ENCODE measurements at places on chromosomes 5 and 9.

- DNase-seq: no peak
Observed at GRCh38 chr5:169970339-169970738, 10.0 kb downstream of the INSYN2B start.

DNA sequence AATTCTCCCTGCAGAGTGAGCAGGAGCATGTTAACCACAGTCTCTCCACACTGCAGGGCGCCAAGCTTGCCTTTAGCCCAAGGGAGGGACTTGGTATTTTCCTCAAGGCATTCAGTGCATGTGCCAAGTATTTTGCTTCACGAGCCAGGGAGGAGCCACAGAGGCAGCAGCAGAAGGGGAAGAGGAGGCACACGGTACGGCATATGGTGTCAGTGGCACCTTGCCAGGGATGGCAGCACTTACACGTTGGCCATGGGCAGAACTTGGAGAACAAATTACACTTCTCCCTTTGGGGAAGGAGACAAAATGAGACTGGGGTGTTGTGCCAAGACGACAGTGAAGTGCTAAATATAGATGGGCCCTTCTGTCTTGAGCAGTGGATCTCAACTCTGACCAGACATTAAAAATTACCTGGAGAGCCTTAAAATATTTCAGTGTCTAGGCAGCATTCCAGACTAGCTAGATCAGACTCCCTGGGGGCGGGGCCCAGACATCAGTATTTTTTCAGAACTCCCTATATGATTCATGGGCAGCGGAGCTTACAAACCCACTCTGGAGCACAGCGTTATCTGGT lies 155.8 kb downstream of the DRD1 start:
- no peak for DNase-seq

DNA sequence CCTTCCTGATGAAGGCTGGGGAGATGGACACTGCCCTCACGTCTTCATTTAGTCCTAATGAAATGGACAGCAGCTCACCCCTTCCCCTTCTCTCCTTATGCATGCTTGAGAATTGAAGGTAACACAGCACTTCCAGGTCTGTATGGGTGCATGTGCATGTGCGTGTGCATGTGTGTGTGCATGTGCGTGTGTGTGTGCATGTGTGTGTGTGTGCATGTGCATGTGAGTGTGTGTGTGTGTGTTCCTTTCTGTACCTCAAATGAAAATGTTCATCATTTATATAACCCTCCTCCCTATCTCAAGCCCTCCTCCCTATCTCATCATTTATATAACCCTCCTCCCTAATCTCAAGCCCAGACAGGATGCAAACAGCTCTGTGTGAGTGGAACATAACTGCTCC lies 444.8 kb downstream of the MAT2B start:
- DNase-seq: no peak

DNA sequence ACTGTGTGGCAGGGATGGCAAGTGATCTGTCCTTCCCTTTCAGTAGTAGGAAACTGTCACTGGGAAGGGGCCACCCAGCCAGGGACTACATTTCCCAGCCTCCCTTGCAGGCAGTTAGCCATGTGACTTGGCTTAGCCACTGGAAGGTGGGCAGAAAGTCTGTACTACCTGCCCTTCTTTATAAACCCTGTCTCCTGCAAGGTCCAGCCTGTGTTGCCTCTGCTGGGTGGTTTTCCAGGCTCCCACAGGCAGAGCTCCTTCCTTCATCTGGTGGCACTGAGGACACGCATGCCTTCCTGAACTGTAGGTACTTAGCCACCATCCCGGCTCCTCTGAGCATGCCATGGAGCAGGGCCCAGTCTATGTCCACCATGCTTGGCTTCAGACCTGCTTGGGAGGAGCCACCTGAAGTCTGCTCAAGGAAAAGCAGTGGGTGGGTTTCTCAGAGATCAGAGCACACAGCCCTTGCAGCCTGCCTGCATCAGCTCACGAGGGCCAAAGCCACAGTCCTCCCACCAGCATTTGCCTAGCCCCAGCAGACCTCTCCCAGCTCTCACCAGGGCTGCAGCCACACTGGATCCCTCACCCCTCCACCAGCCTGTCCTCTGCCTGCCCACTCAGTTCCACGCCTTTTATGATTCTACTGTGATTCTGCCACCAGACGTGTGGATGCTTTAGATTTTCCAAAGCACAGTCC lies 16.7 kb upstream of the SLC25A51 start:
- no peak for DNase-seq

GRCh38 chr5:108524564-108524963 lies 142.7 kb upstream of the FBXL17 start:
- no peak for DNase-seq

DNA sequence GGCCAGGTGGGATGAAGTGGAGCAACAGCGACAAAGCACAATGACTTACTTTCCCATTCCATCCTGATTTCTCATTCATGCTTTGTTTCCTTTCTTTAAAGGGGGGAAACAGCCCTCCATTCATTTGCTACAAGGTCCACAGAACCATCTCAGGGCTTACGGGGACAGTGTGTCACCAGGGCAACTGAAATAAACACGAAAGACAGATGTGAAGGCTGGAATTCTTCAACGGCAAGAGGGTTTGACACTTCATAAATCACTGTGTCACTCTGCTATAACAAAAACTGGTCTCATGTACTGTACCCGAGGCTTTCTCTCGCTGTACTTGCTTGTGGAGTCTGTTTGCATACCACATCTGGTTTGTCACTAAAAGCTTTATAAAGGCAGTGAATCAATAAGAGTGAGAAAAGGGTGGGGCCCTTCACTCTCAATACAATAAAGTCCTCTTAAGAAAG lies 150.8 kb downstream of the EFNA5 start:
- DNase-seq: no peak

DNA sequence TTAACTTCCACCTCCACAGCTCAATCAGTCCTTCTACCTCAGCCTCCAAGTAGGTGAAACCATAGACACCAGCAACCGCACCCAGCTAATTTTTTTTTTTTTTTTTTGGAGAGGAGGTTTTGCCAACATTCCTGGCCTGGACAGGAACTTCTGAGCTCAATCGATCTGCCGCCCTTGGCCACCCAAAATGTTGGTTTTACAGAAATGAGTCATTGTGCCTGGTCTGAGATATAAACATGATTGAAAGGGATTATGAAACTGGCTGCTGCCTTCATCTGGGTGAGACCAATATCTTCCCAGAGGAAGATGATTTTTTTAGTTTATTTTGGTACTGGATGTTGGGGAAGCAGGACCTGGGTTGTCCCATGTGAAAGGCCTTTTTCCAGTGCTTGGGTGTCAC lies 9.2 kb downstream of the TAF11L12 start:
- no peak for DNase-seq

DNA sequence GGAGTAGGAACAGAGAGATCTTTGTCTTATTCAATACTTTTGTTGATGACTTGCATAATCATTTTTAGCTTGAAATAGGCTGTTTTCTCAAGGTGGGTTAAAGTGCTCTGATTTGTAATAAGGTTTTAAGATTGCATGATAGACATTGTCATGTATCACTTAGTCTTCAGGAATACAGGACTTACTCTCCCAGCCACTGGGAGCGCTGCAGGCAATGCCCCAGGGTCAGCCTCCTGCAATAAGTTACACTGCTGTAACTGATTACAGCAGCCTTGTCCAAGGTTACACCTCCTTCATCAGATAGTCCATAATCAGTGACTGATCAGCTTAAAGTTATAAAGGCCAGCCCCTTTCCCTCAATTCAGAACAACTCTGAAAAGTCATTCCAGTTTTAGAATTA lies 218.6 kb downstream of the ESM1 start:
- no peak for DNase-seq

GRCh38 chr9:105425816-105426433 lies 21.9 kb upstream of the FSD1L start:
- no peak for DNase-seq

GRCh38 chr5:141507387-141508091 lies 18.7 kb downstream of the PCDHGC5 start:
- DNase-seq: no peak

- no peak for DNase-seq
Observed at GRCh38 chr9:113222482-113222841, 1.1 kb downstream of the SLC31A1 start.

- DNase-seq: no peak
Observed at GRCh38 chr9:98193336-98193944, 1.0 kb upstream of the CORO2A start.

DNA sequence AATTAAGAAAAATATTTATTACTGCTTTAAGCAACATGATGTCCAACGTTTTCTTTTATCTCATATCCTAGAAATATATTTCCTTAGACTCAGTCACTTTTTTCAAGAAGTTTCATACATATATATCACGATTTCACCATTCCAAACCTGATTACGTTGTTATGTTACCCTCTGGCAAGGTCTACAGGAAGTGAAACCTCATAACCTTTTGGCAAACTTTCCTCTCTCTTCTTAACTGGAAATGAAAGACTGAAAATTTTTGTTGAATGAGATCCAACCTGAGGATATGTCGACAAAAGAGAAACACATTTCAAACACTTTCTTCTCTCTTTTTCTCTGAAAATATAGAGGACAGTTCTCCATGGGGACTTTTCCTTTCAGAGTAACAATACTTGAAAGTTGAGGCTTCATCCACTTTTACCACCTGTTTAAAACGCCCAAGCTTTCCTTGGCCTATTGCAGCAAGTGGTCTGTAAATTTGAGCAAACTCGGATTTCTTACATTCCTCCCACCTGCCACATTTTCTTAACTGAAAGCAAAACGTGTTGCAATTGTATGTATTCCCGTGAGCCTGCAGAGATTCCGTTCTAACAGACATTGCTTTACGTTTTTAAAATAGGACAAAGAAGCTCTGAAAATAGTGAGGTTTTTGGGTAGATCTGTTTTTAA lies 298.1 kb downstream of the CETN3 start:
- no peak for DNase-seq

DNA sequence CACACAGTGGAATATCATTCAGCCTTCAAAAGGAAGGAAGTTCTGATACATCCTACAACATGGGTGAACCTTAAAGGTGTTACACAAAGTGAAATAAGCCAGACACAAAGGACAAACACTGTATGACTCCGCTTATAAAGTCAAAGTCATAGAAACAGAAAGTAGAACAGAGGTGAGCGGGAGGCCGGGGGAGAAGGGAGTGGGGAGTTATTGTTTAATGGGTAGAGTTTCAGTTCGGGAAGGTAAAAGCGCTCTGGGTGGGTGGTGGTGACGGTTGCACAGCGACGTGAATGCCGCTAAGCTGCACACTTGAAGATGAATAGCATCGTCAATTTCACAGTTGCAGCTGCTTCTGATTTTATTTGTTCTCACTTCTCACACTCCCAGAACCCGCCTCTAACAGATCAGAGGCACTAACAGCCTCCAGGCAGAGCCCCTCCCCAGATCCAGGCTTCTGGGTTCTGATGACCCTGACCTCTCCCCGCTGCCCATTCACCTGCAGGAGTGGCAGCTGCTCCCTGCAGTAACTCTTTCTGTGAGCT lies 34.1 kb downstream of the BNIP1 start:
- DNase-seq: no peak

GRCh38 chr5:59640411-59640810 lies 253.1 kb downstream of the PDE4D start:
- no peak for DNase-seq

- no peak for DNase-seq
Observed at GRCh38 chr5:152632360-152632759, 227.3 kb upstream of the NMUR2 start.

DNA sequence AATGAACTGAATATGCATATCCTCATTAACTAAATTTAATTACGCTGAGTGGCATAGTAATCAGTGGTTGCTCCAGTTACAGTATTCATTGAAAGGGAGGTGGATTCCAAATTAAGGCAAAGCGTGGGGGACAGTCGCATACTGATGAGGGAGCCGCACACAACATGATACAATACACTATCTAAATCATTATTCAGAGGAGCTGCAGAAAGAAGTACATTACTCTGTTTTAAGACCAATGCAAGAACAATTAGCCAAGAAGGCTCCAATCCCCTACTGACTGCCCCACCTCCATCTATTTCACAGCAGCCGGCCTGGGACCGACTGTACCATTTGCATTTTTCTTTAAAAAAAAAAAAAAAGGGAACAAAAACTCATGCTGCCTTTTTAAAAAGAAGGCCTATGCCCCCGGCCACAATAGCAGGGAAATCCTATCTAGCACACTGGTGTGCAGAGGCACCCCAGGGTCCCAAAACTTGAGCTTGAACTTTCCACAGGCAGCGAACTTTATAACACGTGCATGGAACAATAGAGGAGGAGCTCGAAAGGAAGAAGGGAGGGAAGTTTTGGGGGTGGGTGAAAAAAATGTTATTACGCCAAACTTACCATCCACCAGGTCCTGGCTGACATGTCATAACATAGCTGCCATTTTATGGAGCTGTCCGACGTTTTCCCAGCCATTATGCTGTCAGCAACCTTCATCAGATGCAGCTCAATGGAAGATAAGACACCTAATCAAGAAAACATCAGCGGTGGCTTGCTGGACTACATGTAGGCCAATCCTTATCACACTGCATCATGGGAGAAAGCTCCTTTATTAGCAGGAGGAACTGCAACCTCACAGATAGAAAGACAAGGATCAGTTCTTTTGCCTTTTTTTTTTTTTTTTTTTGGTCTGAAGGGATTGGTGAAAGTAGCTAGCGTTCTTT lies 161.6 kb downstream of the ZDHHC21 start:
- DNase-seq: no peak

DNA sequence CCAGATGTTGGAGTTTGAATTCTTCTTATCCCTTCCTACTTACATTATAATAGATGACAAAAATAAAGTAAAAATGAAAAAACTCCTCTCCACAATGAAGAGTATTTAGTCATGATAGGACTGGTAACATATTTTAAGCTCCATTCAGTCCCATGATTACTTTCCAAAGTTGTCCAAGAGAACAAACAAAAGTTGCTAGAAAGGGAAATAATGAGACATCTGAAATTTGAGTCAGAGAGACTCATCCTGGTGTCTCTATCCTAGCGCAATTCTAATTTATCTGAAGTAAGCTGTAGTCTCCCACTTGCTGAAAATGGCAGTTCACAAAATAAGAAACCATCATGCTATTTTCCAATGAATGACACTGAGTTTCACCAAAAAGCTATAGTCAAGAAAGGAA lies 152.2 kb downstream of the BNC2 start:
- DNase-seq: no peak

GRCh38 chr9:95721061-95721531 lies 154.4 kb upstream of the ERCC6L2 start:
- no peak for DNase-seq

DNA sequence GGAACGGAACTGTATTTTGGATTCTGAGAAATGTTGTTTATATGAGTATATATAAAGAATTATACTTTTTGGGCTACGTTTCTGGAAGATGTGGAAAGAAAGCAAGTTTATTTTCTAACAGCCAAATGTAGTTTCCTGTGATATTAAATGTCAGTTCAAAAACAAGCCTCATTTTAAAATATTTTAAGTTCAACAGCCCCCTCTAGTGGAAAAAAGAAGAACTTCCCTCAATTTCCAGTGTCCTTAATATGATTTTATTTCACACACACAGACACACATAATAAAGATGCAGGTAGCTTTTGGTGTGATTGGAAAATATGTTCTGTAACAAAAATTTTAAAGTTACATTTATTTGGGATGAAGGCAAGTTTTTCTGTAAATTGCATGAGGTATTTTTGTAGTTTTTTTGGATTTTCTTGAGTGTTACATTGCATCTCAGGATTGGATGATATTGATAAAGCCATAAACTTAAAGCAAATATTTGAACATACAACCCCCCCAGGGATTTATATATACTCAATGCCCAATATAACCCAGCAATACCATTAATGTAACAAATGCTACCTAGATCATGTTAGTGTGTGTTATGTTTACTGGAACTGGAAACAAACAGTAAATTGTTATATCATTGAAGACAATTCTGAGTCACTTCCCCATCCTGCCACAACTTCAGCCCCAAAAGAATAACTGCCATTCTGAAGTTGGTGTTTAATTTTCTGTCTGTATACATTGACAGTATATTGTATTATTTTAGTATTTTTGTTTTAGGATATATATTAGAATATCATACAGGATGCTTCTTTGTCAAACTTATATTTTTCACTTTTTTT lies 54.0 kb downstream of the CCDC171 start:
- peak; percentile 8 for DNase-seq

Data from HuH-7 (cell line).